ENCODE measurements at places on chromosomes 6 and 20.

DNA sequence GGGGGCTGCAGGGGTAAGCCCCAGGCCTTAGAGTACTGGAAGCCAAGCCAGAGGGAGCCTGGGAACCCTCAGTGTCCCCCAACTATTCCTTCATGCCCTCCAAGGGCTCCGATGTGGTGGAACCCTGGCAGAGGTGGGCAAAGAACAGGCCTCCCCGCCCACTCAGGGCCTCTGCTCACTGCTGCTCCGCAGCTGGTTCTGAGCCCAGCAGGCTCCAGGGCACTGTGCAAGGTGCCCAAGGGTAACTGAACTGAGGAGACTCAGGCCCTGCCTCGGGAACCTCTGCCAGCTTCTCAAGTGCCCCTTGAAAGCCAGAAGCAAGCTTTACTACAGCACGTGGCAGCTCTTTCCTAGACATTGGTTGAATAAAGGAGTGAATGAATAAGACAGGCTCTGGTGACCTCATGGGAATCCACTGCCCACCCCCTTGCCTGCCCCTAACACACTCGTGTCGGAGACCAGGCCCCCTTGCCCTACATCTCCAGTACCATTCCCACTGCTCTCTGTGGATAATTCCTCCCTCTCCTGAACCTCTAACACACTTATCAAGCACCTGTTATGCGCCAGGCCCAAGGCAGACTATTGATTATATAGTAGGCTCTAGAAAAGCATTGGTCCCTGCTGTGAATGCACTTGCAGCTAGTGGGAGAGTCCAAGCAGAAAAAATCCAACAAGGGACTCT is 55.0 kb downstream of the TOX2 start:
- no peak for DNase-seq

DNA sequence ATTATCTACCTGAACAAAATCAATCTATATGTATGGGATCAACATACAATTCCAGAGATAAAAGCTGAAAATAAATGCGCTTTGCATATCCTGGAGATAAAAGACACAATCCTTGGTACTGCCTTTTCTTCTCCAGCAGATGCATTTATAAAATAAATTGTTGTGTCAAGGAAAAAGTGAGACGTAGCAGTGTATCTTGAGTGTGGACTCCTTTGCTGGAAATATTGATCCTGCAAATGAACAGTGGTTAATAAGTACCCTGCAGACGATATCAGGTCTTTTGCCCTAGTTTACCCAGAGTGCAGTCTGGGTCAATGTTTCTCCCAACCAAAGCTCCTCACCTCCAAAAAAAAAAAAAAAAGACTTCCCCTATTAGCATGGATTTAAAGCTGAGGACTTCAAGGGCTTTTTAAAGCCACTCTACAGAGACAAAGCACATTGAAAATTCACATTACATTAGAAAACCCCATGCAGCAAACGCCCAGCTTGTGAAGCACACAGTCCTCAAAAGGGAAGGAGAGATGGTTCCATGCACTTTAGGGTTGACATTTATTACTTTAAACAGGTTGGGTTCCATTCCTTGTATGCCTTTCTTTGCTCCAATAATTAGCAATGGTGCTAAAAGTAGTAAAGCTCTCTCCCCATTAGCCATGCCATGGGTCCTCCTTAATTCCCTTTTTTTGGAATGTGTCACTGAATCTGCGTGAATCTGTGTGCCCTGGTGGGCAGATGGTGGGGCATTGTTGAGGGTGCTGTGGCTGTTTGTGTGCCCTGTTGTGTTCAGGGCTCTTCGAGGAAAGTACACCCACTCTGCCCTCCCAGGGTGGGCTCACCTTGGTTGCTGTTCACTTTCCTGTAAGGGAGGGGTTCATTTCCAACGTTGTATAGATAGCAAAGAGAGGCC is 21.1 kb downstream of the FOXA2 start:
- DNase-seq, result no peak

DNA sequence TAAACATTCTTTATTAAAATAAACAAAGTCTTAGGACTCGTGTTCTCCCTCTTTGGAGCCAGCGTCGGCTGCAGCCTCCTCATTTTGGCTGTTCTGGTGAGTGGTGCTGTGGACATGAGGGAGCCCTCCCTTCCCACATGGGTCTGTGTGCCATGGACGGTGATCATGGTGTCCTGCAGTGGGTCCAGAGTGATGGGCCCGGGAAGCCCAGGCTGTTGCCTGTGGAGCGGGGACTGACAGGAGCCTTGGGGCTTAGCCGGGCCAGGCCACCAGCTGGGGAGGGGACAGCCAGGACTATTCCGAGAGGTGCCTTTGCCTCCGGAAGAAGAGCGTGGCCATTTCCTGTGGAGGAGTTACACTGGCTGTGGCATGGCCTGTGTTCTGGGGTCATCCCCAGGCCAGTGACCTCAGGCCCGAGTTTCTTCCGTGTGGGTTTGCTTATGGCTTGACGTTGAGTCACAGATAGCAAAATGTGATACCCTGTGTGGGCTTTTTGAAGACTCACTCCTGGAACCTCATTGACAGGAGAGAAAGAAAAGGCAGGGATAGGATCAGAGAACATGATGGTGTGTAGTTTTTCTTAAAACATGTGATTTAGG is 153.4 kb downstream of the DTNBP1 start:
- DNase-seq, result no peak

- DNase-seq, result no peak
These were observed 83.3 kb downstream of the SYCP2 start for GRCh38 chr20:59850018-59850641.

DNA sequence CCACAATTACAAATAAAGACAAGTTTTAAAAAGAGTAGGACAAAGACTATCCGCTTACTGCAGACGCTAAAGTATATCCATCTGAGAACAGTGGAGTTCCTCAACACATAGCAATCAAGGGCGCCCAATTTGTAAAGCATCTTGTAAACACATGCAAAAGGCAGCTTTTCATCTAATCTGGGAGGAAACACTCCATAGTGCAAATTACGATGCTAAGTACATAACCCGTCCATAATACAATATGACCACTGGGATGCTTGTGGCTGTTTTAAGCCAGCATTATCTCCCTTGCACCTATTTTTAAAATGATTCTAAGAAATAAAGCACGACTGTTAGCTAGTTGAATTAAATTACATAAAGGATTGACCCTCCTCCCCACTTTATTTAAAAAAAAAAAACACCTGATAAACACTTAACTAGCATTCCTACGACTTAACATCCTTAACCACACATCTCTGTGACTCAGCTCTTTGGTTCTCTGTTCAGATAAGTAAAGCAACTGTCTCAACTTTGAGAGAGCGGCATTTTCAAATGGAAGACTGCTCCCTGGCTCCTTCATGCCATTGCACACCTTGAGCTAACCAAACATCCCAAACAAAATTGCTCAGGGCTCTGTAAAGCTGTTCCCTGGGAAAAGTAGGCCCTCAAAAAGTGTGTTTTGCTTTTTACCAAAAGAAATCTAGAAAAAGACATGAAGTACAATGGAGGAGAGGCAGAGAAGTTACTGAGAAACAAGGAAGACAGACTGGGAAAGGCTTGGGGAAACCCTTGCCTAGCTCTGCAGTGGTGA is 14.2 kb downstream of the SLC22A23 start:
- DNase-seq, result no peak

DNA sequence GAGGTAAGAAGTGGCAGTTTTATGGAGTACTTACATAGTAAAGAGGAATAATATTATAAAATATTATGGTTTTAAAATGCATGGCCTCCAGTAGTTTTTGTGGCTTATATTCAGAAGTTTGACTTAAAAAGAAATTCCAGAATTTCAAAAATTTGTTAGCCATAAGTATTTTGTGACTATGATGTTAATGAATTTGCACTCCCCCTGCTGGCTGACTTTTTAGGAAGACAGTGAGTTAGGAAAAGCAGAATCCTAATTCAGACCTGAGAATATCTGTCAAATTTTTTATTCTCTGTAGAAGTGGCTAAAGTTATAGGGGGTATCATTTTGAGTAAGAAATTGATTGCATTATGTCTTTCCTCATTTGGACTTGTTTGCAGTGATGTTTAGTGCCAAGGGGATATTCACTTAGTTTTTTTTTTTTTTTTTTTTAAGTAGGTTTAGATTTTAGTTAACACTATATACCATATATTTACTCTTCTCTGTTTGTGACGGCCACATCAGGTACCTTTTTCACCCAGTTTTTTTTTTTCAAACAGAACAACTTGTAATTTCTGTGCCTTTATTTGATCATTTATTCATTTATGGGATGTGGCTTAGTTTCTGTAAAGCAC is 40.8 kb downstream of the ZFAND3 start:
- DNase-seq, result no peak

GRCh38 chr6:161536224-161536630 is 262.4 kb upstream of the AGPAT4 start:
- DNase-seq, result no peak
